ENCODE measurements at places on chromosomes 3 and 15.
A peak's percentile ranks its signal among the peaks of the same experiment; 100 is the strongest.

GRCh38 chr15:41997845-41998244 is 23.0 kb downstream of the PLA2G4E start:
- no peak for DNase-seq

- peak; percentile 83 for DNase-seq
Measured at GRCh38 chr3:46276497-46277099, 34.3 kb downstream of the CCR3 start.

DNA sequence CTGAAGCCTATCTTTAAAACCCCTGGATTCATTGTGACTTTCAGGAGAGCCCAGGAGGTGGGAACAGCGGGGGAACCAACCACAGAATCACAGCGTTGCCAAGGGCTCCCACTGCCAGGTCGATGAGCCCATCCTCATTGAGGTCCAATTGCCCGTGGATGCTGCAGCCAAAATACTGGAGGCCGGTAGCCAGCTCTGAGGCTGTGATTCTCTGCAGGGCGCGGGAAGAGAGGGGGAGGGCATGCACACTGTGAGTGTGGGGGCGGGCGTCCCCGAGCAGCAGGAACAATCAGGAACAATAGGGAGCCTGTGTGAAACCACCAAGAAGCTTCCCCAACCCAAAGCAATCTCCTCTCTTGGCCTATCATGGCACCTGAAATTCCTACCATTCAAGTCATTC is 53.4 kb downstream of the FEM1B start:
- no peak for DNase-seq

DNA sequence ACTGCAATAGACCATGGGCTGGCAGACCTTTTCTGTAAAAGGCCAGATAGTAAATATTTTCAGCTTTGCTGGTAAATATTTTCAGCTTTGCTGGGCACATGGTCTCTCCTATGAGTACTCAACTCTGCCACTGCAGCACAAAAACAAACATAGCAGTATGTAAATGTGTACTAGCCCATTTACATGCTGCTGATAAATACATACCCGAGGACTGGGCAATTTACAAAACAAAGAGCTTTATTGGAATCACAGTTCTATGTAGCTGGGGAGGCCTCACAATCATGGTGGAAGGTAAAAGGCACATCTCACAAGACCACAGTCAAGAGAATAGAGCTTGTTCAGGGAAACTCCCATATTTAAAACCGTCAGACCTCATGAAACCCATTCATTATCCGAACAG is 793.0 kb downstream of the EDEM1 start:
- no peak for DNase-seq

GRCh38 chr3:165078293-165078692 is at the start of gene SI:
SI (minus strand) TSS chr3:165078496; CDS start chr3:165076012, 2,484 bp downstream.
- no peak for DNase-seq

DNA sequence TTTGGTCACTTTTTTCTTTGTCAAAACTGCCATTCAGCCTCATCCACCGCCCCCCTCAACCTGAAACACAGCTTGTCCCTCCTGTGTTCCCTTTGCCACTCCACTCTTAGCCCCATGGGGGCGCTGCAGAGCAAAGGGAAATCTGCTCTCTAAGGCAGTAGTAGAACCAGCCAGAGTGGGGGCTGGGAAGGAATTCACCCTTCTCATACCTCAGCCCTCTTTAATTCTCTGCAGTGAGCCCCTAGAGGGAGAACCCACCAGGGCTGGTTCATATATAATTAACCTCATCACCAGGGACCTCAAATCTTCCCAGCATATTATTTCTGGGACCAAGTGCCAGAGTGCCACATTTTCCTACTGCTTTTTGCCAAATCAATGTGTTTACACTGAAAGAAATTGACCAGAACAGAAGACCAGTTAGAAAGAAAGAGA is 2.8 kb upstream of the BCL6 start:
- DNase-seq, result peak; percentile 93

- DNase-seq, result no peak
Measured at GRCh38 chr3:191523148-191523547, 62.2 kb downstream of the PYDC2 start.

DNA sequence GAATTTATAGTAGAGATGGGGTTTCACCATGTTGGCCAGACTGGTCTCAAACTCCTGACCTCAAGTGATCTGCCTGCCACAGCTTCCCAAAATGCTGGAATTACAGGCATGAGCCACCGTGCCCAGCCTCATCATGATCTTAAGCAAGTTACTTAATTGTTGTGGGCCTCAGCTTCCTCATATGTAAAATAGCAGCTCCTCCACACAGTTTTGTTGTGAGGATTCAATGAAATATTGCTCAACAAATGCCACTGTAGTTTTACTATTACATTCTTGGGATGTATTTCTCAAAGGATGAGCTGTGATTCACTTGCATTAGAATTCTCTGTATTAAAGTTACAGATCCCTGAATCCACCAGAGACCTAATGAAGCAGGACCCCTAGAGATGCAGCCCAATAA is 168.8 kb downstream of the ADAMTS9 start:
- no peak for DNase-seq

- DNase-seq, result no peak
Measured at GRCh38 chr3:155979746-155980145, 109.3 kb downstream of the GMPS start.

GRCh38 chr3:79097964-79098660 is 669.7 kb downstream of the ROBO1 start:
- DNase-seq, result no peak

DNA sequence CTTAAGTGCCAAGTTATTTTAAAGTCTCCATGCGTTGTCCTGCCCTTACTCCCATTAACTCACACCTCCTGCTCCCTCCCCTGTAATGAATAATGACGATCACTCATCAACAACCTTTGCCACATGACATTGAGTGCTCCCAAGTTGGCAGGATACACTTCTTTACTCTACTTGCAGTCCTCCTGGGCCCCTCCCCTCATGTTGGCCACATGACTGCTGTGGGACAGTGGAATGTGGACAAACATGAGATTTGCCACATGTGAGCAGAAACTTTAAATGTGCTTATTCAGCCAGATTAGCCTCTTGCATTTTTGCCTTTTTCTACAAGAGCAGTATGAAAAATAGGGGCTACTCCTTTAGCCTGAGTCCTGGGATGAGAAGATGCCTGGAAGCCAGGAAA is 167.9 kb downstream of the DCLK3 start:
- DNase-seq, result no peak

GRCh38 chr3:157672061-157672460 is 168.8 kb upstream of the VEPH1 start:
- DNase-seq, result no peak

DNA sequence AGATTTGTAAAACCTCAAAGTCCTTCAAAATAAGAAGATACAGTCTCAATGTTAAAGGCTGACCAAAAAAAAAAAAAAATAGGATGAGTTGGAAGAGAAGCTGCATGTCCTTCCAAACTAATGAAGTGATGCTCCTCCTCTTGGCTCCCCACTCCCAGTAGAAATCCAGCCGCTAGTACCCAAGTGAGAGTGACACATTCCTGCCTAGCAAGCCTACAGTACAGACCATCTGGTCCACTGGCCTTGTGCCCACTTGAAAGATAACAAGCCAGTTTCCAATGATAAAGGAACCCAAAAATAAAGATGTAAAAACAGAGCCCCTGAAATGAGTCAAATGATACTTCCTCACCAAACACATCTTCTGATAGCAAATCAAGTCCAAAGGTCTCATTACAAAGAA is 258.7 kb upstream of the NSMCE3 start:
- no peak for DNase-seq

- no peak for DNase-seq
Measured at GRCh38 chr3:55676643-55677042, 189.5 kb upstream of the WNT5A start.

GRCh38 chr3:52479877-52480575 is 15.1 kb upstream of the STAB1 start:
- DNase-seq, result no peak

GRCh38 chr3:179921500-179921899 is 115.2 kb downstream of the PEX5L start:
- DNase-seq, result no peak
